Activated B cell treated with CpG ODN at 0.5 μM for 24 hours (primary cell): ENCODE measurements at places on chromosomes 16 and 17. TPM values are rescaled to one million over a fixed set of nuclear protein-coding genes. Genes with fewer than 3 reads are reported as not detected.

Gene C16orf74
- total RNA-seq = 16.1 and 18.3 TPM in 2 replicates

Gene SYT17
- total RNA-seq = 21.2 and 25.4 TPM in 2 replicates

DNA sequence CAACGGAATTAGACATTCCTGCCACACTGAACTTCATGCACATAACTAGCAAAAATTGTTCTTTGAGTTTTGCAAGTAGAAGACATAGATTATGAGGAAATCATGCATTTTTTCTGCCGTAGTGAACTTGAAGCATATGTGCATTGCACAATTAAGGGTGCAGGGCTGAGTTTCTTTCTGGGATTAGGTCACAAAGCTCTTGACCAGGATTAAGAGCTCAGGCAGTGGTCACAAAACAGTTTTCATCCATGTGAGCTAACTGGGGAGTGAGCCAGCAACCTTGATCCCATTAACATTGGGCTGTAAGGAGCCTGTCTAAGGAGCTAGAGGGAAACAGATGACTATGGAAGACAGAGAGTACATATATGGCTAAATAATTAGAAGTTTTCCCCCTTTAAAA lies 143.7 kb downstream of the PMP22 start:
- DNase-seq = no peak

GRCh38 chr17:15742051-15742795 lies 10.1 kb downstream of the TBC1D26 start:
- no peak for DNase-seq

- DNase-seq = no peak
These were observed 29.4 kb downstream of the TANC2 start for GRCh38 chr17:62995377-62995885.

DNA sequence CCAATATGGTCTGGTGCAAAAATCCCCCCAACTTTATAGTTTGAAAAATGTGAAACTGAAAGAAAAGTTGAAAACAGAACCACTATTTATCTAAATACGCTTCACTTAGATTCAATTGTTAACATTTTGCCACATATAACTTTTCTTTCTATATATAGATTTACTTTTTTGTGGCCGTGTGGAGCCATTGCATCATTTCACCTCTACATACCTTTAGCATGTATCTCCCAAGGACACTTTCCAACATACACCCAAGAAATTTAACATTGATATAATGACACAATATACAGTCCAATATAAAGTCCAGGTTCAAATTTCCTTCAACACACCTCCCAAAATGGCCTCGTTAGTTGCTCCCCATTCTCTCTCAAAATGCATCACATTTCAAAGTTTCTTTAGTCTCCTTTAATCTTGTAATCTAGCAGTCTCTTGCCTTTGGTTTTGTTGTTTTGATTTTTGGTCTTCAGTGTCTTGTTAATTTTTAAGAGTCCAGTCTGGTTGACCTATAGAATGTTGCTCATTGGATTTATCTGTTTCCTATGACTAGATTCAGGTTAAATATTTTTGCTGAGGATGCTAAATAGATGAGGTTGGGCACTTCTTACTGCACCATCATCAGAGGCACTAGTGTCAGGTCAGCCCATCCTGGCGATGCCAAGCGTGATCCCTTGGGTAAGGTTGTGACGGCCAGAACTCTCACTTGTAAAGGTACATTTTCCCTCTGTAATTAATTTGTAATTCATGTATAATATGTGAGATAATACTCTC lies 64.3 kb upstream of the BCAR1 start:
- no peak for DNase-seq
